Left lobe of liver (tissue), 2 donors: ENCODE measurements at places on chromosomes 12 and 14. TPM values are rescaled to one million over a fixed set of nuclear protein-coding genes. Genes with fewer than 3 reads are reported as not detected.

GRCh38 chr14:77094672-77095284, 3.3 kb upstream of the CIPC start:
- peak; percentile 76 for DNase-seq

DNA sequence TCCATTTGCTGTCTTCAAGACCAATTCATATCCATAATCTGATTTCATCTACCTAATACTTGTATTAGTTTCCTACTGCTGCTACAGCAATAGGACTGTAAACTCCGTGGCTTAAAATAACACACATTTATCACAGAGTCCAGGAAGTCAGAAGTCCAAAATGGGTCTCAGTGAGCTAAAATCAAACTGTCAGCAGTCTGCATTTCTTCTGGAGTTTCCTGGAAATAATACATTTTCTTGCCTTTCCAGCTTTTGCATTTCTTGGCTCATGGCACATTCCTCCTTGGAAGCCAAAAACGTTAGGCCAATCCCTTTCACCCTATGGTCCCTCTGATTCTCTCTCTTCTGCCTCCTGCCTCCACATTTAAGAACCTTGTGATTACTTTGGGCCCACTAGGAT, 239.8 kb downstream of the PRKD1 start:
- DNase-seq = no peak

DNA sequence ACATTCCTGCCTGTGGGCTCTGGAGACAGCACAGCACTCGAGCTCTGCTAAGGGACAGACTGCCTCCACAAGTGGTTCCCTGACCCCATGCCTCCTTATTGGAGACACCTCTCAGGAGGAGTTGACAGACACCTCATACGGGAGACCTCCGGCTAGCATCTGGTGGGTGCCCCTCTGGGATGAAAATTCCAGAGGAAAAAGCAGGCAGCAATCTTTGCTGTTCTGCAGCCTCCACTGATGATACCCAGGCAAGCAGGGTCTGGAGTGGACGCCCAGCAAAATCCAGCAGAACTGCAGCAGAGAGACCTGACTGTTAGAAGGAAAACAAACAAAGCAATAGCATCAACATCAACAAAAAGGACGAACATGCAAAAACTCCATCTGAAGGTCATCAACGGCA, 639.4 kb downstream of the SLC16A7 start:
- DNase-seq = no peak

GRCh38 chr12:1972260-1972659, 32.0 kb downstream of the DCP1B start:
- no peak for DNase-seq

GRCh38 chr12:1185460-1186182, 194.6 kb downstream of the ERC1 start:
- DNase-seq = no peak

The CLEC4C gene
- total RNA-seq = not detected

The SLC6A13 gene
- 91.6 TPM for total RNA-seq

The ACRBP gene
- 3.2 TPM for total RNA-seq

The SLC4A8 gene
- total RNA-seq = 0.35 TPM
